ENCODE measurements at places on chromosomes 3 and 15. TPM values are rescaled to one million over a fixed set of nuclear protein-coding genes. Genes with fewer than 3 reads are reported as not detected.

Gene DLL4
- 0.18 TPM for total RNA-seq

DNA sequence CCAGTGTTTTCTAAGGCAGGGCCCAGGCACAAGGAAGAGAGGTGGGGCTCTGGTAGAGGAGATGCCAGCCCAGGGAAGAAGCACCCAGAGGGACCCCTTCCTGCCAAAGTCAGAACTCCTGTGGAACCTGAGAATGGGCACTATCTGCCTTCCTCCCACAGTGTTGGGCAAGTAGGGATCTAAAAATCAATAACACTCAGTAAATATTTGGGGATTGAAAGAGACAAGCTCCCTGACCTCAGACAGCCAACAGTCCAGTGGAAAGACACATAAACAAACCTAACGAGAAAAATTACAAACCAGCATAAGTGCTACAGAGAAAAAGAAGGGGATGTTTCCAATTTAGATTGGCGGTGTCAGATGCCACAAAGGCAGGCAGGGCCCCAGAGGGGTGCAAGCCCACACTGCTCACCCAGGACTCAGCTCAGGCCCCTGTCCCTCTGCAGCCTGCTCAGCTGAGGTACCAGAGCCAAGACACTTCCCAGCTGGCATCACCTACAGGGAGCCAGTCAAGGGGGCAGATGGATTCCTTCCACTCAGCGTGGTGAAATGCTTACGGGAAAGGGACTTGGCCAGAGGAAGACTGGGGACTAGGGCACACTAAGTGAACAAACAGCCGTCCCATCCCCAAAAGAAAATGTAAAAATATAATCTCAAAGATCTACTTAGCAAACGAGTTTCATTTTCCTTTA, 15.9 kb downstream of the ADCY5 start:
- no peaks in the 10 kb centered on the region for H3K36me3 ChIP-seq
- no peaks in the 10 kb centered on the region for H3K4me1 ChIP-seq
- DNase-seq = no peak
- H3K27ac ChIP-seq = no peak overlapping the region
- peaks cover 2% of the 10 kb centered on the region for H3K27me3 ChIP-seq

GRCh38 chr3:43499256-43499655, 122.6 kb downstream of the ANO10 start:
- no peak overlapping the region for H3K4me3 ChIP-seq
- no peak overlapping the region for H3K27ac ChIP-seq
- no peak for DNase-seq
- H3K27me3 ChIP-seq = peaks cover 13% of the 10 kb centered on the region
- peaks cover 59% of the 10 kb centered on the region for H3K4me1 ChIP-seq

- DNase-seq = no peak
- H3K4me3 ChIP-seq = no peak overlapping the region
- H3K27ac ChIP-seq = no peak overlapping the region
- peaks cover 2% of the 10 kb centered on the region for H3K36me3 ChIP-seq
- H3K27me3 ChIP-seq = peaks cover 21% of the 10 kb centered on the region
These were observed 2.6 kb upstream of the DPPA4 start for GRCh38 chr3:109339714-109340648.

- no peaks in the 10 kb centered on the region for H3K27me3 ChIP-seq
- no peak overlapping the region for H3K4me3 ChIP-seq
- peaks cover 18% of the 10 kb centered on the region for H3K4me1 ChIP-seq
- no peak overlapping the region for H3K27ac ChIP-seq
These were observed 2.9 kb downstream of the NCEH1 start for GRCh38 chr3:172707967-172708366.
